ENCODE measurements at places on chromosomes 4 and X. TPM values are rescaled to one million over a fixed set of nuclear protein-coding genes. Genes with fewer than 3 reads are reported as not detected.

ASIC5 gene
- not detected for total RNA-seq

PABPC1L2A gene
- total RNA-seq: not detected

PAGE2 gene
- total RNA-seq: not detected

GRIA2 gene
- not detected for total RNA-seq

- peak; percentile 13 for DNase-seq
These were observed 353.3 kb downstream of the ARHGAP24 start for GRCh38 chr4:85828027-85828890.

DNA sequence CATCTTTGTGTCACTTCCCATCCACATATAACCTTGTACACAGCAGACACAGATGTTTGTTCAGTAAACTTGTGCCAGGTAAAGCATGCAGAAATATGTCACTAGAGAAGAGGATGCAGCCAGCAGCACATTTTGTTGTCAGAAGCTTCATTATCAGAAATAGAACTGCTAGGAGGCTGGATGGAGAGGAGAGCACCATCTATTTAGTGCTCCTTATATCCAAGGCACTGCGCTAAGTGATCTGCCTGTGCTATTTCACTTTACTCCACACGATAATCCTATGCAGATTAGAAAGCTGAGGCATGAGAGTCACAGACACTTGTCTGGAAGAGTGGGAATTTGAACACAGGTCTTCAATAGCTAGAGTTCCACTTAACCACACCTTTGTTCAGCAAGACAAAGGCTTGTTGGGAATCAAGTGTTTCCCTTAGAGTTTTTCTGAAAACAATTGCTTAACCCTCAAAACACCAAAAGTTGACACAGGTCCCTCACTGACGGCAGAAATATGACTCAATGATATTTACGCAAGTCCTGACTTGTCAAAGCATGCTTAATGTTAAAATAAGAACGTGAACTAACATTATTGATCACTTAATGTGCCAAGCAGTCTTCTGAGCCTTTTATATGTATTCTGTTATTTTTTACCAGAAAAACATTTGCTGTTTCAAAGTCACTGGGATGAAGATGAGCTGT is 1.2 kb upstream of the QDPR start:
- peak; percentile 49 for DNase-seq

DNA sequence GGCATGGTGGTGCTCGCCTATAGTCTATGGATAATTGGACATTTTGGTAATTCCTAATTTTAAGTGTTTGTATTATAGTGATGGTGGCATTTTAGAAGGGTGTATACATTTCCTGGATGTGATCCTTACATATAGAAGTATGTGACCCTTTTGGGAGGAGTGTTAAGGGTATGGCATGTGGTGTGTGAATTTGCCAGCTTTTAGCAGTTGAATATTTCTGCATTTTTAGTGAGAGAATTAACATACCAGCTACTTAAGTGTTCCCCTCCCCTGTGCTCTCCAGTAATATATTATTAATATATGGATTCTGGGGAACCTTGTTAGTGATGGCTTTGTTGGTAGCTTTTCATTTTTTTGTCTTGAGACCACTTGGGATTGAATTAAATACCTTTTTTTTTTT is 55.3 kb downstream of the STAG2 start:
- no peak for DNase-seq

DNA sequence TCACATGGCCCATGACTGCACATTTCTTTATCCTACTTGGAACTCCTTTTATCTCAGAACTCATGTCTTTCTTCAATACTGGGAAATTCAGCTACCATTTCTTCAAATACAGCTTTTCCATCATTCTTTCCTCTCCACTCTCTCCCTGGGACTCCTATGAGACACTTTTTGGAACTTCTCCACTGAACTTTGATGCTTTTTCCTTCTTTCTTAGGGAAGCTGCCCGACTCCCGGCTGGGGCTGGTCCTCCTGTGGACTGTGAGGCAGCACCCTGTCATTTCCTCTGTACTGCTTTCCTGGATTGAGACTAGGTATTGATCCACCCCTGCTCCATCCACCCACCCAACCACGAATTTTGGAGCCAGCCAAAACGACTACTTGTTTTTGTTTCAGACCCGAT is 40.0 kb downstream of the ZFYVE28 start:
- DNase-seq: no peak

DNA sequence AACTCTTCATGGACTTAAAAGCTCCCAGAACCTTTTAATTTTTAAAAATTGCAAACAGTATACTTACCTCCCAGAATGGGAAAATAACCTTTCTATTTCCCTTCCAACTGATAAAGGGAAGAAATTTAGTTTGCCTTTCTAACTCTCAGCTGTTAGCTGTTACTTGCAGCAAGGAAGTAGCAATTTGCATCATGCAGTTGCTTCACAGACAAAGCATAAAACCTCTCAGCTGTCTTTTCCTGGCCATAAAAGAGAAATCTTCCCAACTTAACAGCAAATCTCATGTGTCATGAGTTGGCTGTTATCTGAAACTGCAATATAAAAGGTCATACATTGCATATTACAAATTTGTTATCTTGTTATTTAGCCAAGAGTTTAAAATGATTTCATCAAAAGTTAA is 18.4 kb downstream of the C4orf17 start:
- no peak for DNase-seq

GRCh38 chr4:130336585-130337217 is 1240.7 kb downstream of the C4orf33 start:
- DNase-seq: no peak

NAAA gene
- total RNA-seq: 23.5 TPM

GRCh38 chr4:142036795-142037583 is 400.6 kb downstream of the IL15 start:
- no peak for DNase-seq

- no peak for DNase-seq
These were observed 669 bp downstream of the OTOP1 start for GRCh38 chr4:4225915-4226605.

Measured in G401 (cell line).